ENCODE measurements at places on chromosomes 16 and 17.

DNA sequence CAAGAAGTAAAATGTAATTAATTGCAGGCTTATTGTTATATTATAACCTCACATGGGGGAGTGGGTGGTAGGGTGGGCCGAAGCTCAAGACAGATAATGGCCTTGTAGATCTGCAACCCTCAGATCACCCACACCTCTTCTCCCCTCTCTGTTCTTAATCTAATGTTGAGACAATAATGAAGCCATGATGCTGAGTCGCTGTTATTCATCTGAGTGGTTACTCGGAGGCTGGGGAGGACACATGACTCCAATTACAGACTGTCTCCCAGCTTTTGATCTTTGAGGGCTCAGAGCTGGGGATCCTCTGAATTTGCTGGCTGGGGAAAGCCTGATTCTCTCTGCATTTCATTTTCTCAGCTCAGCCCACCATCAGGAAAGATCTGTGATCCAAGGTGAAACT lies 275.3 kb downstream of the SHISA9 start:
- DNase-seq: no peak

DNA sequence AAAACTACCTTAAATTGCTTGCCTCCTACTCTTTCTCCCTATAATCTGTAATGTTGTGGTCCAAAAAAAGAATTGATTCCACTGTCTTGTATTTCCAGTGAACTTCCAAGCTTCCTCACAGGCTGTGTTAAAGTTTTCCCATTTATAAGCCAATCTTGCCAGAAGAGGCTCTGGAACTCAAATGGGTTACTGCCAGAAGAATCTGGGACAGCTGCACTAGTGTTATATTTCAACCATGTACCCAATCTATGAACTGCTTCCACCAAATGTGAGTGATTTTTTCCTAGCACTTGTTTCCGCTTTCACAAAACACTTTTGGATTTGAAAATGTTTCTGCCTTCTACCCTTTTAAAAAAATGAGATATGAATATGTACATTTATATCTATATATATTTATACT lies 1.8 kb downstream of the CCDC43 start:
- no peak for DNase-seq

DNA sequence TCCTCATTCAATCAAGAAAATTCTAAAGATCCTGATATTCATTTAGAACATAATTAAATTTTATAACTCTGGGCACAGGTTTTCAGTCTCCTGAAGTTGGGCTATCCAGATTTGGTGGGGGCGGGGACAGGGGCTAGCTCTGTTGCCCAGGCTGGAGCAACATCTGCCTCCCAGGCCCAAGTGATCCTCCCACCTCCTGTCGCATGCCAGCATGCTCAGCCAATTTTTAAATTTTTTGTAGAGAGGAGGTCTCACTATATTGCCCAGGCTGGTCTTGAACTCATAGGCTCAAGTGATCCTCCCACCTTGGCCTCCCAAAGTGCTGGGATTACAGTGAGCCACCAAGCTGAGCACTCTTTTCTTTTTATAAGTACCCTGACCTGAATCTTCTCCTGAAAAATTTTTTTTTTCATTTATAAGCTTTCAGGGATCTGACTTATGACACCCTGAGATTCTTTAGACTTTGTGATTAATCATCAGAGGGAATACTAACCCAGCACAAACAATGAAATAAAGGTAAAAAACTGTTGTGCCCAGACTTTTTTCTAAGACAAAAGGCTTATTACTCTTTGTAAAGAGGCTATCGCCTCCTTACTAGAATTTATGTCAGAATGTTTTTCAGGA lies 62.6 kb downstream of the TUBD1 start:
- no peak for DNase-seq

GRCh38 chr16:85612801-85613603 lies at the start of gene GSE1:
Gene GSE1 (plus strand): TSS chr16:85613322. CDS start chr16:85613392, 70 bp downstream.
- peak; percentile 39 for DNase-seq

DNA sequence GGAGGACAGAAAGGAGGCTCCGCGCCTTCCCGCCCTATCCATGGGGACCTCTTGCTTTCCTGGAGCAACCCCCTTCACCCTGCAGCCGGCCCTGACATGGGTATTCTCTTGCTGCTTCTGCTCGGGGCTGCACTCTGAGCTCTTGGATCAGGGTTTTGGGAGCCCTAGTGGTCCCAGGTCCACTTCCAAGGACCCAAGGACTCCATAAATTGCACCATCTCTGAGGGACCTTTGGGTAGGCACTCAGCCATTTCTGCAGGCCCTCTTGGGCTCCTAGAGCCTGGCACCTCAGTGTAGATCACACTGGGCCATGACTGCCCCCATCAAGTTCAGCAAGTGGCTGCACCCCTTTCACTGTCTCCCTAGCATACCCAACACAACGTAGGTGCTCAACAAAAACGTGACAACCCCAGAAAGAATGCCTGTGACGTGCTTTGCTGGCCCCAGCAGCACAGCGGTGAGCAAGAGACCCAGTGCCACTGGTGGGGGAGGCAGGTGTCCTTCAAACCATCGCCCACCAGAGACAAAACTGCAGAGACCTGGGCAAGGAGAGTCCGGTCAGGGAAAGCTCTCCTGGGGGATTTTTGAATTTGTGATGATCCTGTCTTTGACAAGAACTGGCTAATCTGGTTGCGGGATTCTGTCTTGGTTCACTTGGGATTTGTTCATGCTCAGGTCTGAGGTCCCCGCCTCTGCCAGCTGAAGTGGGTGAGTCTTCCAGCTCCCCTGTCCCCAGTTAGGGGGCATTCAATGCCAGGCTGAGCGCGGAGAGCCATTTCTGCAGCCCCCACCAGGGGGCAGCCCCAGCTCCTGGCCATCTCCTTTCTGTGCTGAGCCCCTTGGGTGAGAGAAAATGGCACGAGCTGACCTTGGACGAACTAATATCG lies 2.5 kb upstream of the RAB11FIP4 start:
- no peak for DNase-seq

GRCh38 chr17:81990836-81991683 lies 13.6 kb downstream of the ASPSCR1 start:
- DNase-seq: no peak

DNA sequence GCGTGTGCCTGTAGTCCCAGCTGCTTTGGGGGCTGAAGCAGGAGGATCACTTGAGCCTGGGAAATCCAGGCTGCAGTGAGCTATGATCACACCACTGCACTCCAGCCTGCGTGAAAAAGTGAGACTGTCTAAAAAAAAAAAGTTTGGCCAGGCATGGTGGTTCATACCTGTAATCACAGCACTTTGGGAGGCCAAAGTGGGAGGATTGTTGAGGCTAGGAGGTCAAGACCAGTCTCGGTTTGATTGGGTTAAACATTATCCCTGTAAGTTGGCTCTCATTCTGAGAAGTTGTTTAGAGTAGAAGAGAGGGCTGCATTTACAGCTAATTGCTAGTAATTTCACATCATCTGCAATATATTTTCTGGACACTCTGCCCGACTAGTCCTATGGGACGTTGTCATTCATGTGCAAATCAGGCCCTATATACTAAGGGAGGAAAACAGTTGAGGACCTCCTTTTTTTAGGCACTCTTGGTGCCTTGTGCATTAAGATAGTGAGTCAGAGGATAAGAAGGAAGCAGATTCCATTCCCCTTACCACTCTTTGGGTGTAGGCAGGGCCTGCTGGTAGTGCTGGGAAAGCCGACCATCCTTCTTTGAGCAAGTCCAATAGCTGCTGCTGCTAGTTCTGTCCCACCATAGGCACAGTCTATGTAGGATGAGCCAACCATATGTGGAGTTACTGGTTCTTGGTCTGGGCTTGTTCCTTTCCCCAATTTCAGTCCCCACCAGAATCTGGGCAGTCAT lies 18.7 kb downstream of the HMOX2 start:
- no peak for DNase-seq

GRCh38 chr16:85233516-85233915 lies 121.2 kb upstream of the CIBAR2 start:
- DNase-seq: no peak

DNA sequence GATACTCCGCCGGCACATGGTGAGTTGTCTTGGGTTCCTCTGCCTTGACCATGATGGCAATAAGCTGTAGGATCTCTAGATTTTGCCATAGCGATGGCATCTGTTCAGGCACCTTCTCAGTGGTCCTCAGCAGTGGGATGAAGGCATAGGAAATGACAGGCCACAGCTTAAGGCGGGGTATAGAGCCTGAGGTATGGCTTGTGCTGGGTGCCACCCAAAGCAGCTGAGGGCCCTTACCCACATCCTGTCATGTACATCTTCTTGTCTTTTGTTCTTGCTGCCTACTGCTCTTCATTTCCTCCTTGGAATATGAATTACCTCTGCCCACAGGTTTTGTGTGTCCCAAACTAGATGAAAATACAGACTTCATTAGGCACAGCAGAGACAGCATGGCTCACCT lies 29.5 kb downstream of the KAT7 start:
- DNase-seq: no peak

DNA sequence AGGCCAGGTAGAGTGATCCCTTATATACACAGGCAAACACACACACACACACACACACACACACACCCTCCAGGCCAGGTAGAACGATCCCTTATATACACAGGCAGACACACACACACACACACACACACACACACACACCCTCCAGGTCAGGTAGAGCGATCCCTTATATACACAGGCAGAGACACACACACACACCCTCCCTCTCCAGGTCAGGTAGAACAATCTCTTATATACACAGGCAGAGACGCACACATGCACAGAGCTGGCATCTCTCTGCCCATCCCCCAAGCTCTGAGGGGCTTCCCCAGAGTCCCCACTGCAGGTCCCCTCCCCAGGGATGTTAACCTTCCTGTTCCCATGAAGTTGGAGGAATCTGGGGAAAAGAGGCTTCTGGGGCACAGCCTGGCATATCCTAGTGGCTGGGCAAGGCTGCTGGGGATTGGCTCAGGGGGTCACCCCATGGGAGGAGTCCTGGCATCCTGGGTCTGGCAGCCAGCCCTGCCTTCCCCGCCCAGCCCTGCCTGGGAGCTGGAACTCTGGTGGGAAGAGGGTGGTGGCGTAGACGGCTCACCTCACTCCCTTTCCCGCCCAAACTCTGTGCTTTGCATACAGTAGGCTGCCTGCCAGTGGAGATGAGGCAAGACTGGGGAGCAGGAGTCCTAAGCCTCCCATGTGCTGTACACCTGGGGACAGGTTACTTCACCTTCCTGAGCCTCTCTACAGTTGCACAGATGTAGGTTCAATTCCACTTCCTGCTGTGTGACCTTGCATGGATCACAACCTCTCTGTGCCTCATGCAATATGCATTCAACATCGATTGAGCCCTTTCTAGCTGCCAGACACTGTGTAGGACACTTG lies 41.8 kb downstream of the TEKT5 start:
- no peak for DNase-seq

DNA sequence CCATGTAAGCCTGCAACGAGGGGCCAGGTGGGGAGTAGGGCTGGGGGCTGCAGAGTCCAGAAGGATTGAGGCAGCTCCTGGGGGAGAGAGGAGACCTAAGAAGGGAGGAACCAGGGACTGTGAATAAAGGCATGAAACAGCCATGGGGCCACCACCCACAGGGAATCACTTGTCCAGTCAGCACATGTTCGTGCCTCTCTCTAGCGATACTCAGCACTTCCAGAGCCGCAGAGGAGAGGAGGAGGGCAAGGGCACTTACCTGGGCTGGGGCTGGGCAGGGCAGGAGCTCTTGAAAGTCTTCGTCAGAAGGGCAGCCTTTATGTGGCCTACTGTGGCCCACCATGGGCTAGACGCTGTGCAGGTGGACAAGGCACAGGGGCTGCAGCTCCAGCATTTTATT lies 24.2 kb downstream of the CACNA1G start:
- DNase-seq: no peak

- DNase-seq: no peak
Measured at GRCh38 chr17:965311-965989, 14.1 kb downstream of the NXN start.

DNA sequence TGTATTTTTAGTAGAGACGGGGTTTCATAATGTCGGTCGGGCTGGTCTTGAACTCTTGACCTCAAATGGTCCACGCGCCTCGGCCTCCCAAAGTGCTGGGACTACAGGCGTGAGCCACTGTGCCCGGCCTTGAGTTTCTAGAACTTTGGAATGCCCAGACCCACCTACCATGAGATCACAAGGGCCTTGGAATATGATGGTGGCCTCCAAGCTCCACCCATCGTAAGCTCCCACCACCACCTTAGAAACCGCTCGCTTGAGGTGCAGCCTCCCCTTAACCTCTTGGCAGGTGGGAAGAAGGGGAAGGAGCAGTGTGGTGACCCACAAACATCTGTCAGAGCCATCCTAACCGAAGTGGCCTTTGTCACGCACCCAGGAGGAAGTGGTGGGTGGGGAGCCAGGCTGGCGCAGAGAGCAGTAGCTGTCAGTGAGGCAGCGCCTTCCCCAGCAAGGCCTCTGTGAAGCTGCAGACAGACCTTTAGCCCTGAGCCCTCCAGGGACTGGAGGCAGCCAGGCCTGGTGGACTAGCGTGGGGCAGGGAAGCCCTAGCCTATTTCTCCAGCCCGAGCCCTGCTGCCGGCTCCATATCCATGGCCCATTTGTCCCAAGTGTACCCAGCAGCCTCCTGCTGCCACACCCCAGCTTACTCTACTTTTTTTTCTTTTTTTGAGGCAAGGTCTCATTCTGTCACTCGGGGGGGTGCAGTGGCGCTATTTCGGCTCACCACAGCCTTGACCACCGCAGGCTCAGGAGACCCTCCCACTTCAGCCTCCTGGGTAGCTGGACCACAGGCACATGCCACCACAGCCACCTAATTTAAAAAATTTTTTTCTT lies 13.1 kb upstream of the SEPHS2 start:
- no peak for DNase-seq

DNA sequence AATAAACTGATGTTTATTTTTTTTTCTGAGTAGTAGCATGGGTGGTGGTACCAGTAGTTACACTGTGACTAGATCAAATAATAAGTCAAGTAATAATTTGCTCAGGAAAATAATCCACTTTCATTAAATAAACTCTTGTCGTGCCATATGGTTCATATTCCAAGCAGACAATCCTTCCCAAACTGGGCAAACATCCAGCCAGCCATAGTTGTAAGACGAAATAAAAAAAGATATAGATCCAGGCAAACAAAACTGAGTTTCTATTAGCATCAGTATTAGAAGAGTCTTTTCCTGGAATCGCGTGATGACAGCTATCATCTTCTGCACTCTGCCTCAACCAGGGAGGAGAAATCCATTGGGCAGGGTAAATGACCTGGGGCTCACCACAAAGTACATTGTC lies 508.4 kb upstream of the GOT2 start:
- DNase-seq: no peak

All from thoracic aorta (tissue), 2 donors.